ENCODE measurements at places on chromosomes 4 and X.
A peak's percentile ranks its signal among the peaks of the same experiment; 100 is the strongest.

GRCh38 chr4:185088899-185089298 is 54.2 kb upstream of the SLC25A4 start:
- DNase-seq: no peak

- no peak for DNase-seq
Observed at GRCh38 chrX:6986915-6987314, 160.6 kb upstream of the STS start.

GRCh38 chrX:13522811-13523210 is 46.6 kb upstream of the EGFL6 start:
- no peak for DNase-seq

DNA sequence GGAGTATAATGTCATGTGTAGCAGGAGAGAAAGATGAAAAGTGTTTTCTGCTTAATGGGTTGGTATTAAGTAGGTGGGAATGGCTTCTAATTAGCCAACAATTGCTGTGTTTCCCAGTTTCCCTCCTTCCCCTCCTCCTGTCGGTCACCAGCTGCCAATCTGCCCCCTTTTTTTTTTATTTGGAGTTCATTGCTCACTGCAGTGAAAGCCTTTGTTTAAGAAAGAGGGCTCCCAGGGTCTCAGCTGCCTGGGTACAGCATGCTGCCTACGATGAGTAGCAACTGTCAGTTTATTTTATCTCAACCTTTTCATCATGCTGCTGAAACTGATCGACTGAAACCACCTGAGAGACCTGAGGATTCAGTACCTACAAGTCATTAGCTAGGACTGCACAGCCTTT is 149.0 kb downstream of the POU4F2 start:
- DNase-seq: peak; percentile 0

DNA sequence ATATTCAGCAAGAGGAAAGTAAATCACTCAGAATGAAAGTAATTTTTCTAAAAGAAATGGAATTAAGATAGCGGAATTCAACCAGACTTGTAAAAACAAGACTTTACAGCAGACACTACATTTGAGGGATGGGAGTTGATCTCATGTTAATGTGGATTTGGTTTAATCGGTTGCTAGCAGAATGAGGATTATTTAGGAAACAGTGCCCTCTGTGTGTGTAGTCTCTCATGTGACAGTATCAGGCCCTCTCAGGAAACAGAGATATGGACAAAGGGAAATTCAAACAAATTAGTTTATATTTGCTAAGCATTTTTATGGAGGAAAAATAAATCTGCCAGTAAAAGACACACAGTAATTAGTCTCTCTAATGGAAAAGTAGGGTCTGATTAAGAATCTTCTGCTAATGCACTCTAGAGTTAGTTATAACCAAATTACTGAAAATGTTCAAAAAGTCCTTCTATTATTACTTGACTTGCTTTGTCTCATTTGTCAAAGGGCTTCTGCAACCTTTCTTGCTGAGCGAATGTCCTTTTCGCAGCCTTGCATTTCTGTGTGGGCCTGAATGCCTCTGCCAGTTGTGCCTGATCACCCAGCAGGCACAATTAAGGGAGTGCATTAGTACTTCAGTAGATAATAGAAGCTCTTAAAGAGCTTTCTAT is 1282.3 kb upstream of the TENM3 start:
- no peak for DNase-seq

DNA sequence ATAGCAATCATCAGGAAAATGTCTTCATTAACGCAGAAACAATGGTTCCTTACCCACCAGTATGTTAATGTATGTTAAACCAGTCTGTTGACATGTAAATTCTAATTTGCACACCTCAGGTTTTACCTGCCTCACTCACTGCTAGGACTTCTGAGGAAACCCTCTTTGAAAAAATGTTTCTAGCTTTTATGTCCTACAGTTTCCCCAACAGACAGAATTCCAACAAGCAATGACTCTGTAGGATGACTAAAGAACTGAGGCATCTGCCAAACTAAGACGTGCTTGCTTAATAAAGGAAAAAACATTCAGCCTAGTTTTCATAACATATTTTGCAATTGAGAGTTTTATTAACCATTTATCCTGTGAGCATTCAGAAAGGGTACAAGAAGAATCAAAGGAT is 20.6 kb upstream of the SOX3 start:
- DNase-seq: no peak

GRCh38 chr4:15293711-15294110 is 134.1 kb upstream of the C1QTNF7 start:
- DNase-seq: no peak

DNA sequence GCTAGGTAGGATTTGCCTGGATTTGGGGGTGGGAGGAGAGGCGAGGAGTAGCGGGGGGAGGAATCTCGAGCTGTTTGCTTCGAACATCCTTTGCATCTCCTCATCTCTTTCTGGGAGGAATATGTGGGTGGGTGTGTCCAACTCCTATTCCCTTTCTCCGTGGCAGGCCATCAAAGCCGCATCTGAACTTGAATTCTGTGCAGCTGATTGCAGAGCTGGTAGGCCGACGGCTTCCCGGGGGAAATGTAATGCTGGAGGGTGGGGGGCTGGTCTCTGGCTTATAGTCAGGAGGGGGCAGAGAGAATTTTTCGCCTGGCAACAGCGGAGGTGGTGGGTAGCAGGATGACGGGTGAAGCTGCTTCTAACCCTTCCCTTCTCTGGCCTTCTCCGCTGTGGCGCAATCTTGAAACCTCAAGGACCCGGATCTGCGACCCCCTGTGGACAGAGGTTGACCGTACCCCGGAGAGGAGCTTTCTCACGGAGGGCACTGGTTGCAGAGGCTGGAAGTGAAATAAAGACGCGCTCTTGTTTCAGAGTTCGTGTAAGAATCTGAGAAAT is 628 bp downstream of the ZCCHC12 start:
- DNase-seq: peak; percentile 29

DNA sequence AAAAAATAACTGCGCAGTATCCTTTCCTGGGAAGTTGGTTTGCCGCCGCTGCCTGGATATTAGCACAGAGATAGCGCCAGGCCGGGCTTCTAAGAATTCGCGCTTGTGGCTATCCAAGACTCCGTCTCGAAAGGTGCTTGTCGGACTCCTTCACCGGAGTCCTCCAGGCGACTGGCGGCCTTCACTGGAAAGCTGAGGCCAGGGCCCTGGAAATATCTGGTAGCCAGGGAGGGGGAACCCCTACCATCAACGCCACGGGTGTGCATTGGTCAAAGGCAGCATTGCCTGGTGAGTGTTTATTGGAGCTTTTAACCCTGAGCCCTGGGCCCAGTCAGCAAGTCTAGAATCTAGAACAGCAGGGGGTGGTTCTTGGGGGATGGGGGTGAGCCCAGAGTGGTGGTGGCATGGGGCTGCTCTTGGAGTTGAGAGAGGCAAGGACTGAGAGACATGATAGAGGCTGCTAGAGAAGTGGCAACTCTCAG is 577 bp upstream of the PIM2 start:
- DNase-seq: peak; percentile 65

DNA sequence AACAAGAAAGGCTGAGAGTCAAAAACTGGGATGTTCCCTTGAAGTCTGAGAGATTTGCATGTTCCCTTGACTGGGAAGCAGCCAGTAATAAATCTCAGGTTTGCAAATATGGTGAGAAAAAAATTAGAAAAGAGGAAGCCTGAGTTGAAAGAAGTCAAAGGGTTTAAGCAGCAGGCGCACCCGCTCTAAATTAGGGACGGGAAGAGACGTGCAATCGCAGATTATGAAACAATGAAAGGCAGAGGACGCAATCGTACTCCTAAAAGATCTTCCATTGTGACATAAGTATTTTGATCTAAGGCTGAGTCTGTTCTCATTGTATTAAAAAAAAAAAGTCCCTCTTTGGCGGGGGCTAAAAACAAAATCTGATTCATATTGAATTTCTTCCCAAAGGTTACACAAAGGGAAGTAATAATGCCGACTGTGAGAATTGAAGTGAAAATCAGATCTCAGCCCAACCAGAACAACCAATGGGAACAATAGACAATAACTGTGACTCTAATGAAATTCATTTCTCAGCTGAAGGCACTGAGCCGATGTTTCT is 28.2 kb downstream of the SAT1 start:
- DNase-seq: no peak

DNA sequence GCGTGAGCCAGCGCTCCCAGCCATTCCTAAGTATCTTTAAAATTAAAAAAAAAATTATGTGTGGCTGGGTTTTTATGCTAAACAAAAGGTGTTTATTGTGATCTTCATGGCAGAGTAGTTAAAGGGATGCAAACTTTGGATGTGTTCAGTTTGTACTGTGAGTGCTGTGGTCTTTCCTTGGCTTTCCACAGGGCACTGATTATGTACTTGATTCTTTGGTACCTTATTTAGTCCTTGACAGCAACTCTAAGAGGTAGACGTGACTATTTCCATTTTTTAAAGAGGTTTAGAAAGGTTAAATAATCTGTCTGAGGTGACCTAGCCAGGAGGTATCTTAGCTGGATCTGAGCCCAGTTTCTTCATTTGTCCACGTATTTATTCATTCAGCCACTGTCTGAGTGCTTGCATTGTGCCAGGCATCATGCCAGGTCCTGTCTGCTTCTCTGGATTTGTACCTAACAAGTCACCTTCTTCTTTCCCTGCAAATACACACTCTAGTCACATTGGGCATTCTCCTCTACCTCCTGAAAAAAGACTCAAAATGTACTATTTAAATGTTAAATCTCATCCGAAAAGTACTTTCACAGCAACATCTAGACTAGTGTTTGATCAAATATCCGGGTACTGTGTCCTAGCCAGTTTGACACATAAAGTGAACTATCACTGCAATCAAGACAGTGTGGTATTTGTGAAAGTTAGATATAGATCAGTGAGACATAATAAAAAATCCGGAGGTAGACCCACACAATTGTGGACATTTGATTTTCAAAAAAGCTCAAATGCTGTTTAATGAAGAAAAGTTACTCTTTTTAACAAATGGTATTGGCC is 31.5 kb downstream of the WWC2 start:
- no peak for DNase-seq

- DNase-seq: no peak
Observed at GRCh38 chr4:2932321-2932950, 30.8 kb downstream of the NOP14 start.

- DNase-seq: no peak
Observed at GRCh38 chrX:134603806-134604700, 54.2 kb downstream of the PLAC1 start.

GRCh38 chr4:53015681-53016080 is 153.6 kb downstream of the RASL11B start:
- DNase-seq: peak; percentile 31

GRCh38 chr4:121851354-121851753 is 18.9 kb downstream of the BBS7 start:
- no peak for DNase-seq

DNA sequence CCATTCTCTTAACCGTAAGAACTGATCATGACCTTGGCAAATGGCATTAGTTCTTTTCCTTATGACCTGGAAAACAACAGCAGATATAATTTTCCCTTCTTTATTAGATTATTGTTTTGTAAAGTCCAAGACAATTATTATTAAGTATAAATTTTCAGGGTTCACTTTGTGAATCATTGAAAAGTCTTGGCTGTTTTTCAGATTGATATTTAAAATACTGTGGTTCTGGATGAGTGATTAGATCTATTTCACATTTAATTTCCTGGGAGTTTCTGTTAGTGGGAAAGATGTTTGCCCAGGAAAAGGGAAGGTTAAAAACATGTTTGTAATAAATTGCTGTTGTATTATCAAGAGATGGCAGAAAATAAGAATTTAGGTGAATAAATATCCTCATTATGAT is 194.9 kb downstream of the TLL1 start:
- DNase-seq: no peak

DNA sequence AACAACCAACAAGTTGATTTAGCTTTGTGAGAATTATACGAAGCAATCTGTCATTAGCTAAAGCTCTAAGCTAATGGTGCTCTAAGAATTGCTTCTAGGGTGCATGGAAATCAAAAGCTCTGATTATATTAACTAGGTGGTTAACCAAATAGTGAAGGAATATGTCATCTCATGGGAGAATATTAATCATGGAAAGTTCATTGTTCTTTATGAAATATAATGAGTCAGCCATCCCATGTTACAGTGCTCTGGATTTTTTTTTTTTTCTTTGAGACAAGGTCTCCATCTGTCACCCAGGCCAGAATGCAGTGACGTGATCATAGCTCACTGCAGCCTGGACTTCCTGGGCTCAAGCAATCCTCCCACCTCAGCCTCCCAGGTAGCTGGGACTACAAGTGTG is 10.5 kb downstream of the DCAF8L2 start:
- no peak for DNase-seq

DNA sequence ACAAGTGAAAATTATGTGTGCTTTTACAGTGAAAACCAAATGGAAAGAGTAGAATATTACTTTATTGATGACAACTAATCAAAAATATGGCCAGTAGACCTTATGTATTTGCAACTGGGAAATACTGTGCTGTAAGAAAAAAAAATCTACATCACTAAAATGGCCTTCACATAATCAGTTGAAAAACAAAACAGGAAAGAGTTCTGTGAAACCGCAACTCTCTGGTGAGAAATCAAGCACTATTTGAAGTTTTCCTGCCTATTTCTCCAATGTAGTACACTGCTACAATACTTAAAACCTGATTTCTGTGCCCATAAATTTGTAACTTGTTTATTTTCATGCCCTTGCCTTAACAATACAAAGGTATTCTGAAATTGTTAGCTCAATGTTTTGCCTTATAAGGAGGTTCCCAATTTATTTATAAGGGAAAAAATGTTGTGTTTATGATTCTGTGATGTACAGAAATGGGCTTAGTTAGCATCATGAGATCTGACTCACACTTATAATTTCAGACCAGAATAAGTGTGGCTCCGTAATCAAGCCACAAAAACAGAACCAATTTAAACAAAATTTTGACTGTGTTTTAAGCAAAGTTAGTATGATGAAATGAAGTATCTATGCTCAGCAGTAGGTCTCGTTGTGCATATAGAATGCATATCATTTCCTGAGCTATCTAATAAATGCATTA is 147.1 kb downstream of the FAT4 start:
- DNase-seq: no peak

DNA sequence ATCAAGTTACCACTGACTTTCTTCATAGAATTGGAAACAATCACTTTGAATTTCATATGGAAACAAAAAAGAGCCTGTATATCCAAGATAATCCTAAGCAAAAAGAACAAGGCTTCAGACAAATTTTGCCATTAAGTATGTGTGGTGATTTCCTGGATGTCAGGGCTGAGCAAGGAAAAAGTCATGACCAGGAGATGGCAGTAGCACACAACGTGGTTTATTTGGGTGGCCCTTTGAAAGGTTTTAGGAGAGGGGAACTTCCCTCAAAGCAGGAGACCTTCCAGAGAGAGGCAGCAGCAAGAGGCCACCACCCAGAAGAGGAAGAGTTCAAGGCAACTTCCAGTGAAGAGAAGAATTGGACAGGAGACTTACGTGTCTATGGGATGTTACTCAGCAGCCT is 18.1 kb upstream of the ZXDB start:
- DNase-seq: peak; percentile 22

DNA sequence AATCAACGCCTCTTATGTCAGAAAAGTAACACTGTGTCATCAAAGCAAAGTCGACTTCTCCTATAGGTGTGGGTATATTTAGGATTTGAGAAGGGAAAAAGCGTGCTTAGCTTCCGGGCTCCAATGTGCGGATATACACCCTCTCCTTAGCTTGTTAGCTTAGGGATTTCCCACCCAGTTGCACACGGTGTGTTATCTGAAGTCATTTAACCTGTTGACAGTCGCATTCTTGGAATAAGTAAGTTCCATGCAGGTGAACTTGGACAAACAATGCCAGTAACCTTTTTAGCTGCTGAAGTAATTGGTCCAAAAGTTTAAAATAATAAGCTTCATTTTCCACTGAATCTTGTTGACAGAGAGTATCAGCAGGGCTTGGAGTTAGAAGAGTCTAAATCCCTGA is 113.7 kb downstream of the SHROOM3 start:
- DNase-seq: no peak

GRCh38 chr4:89245459-89245858 is 62.1 kb downstream of the GPRIN3 start:
- peak; percentile 84 for DNase-seq

Data from NCI-H524 (cell line).